ENCODE measurements at places on chromosomes 7 and 10.

DNA sequence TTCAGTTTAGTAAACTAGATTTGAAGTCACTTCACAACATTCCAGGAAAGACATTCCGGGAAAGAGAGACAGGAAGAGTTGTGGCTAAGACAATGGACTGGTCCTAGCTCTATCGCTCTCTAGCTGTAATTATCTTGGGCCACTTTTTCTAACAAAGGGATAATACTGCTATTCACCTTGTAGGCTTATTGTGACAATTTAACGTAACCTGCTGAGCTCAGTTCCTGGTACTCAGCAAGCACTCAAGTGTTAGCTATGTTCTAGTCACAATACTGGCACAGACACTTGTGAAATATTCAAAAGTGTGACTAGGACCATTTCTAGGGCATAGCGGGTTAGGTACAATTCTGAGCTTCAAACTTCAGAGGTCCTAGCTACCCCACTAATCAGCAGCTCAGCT lies 12.0 kb upstream of the NRCAM start:
- no peak for DNase-seq

- DNase-seq: peak; percentile 60
Measured at GRCh38 chr10:62048919-62049623, 147.6 kb downstream of the ARID5B start.

- DNase-seq: no peak
Measured at GRCh38 chr7:6718124-6718523, 11.4 kb upstream of the ZNF12 start.

GRCh38 chr7:44955733-44956132 lies 23.1 kb downstream of the MYO1G start:
- DNase-seq: no peak

GRCh38 chr10:70528741-70529362 lies 50.3 kb downstream of the PALD1 start:
- DNase-seq: no peak

DNA sequence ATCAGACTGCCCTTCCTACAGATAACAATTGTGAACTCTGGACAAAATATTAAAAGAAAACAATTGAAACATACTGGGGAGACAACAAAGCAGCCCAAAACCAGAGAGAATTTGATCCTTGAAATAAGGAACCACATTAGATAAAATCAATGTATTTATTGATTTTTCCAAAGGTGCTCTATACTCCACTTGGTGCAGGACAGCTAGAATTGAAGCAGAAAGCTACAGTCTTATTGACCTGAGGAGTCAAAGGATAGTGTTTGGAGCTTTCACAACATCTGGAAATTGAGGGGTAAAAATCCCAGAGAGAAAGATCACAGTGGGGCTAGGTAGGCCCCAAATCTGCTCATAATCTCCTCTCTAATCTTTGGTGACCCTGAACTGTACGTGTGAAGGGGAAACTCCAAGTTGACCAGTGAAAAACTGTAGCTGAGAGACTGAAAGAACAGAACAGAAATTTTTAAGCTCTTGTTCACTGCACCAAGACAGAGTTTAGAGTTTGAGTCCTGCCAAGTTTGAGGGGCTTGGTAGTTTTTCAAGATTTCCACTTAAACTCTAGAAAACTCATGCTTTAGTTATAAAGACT lies 70.2 kb downstream of the SAMD9 start:
- no peak for DNase-seq

- DNase-seq: no peak
Measured at GRCh38 chr10:69742928-69743602, 58.6 kb upstream of the COL13A1 start.

DNA sequence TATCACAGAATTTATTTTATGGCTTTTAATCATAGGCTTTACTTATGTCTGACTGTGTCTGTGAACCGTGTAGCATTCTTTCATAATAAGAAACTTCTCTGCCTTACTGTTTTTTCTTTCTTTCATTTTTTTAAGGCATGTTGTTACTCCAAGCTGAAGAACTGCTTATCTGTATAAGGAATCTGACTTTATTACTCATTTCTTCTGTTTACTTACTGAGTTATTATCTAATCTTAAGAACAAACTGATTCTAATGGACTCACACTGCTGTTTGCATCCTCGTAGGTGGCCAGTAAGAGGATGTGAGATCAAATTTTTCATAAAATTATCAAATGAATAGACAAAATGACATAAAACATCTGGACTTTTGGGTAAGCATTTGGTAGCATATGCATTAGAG lies 54.7 kb upstream of the DNAJC1 start:
- DNase-seq: no peak

DNA sequence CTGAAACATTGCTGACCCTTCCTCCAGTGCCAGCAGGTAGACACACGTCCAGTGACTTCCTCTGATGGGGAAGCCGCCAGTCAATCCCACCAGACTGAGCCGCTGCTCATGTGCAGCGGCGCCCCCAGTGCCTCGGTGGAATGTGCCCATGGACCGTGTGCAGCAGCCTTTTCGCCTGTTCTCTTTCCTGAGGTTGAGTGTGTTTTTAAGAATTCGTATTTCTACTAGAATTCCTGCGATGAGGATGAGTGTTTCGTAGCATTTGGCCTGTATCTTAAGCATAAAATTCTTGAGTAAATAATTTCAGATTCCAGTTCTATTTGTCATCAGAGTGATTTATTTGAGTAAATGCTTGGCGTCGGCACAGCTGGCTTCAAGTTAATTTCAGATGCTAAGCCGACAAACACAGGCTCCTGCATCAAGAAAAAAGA lies 35.4 kb downstream of the BNIP3 start:
- no peak for DNase-seq

DNA sequence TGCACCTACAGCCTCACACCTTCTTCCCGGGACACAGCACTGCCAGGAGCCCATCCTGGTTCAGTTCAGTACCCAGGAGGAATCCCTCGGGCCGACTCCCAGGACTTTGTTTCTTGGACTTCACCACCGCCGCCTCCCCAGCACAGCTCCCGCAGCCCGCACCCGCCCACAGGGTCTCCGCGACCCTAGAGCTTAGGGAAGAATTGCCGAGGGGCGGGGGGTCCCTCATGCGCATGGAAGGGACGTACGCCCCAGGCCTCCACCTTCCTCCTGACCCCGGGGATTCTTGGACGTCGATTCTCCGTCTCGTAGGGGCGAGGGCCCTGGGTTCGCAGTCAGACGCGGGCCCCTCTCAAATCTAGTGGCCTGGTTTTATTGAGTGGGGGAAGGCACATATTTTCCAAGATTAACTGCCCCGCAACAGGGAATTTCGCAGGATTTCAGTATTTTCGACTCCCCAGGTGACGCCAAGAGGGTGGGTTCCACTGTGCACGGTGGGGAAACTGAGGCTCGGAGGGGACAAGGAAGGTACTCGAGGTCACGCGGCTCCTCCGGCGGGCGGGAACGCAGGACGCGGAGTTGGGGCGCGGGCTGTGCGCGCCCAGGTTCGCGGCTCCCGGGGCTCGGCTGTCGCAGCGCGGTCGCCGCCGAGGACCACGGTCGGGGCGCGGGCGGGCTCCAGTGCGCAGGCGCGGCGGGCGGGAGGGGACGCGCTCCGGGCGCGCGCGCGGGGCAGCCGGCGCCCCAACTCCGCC lies at the start of gene ADCY1:
TSS of gene ADCY1 (plus strand) at position 708 of the 755 bp plus-strand sequence. CDS start 176 bp downstream, outside the sequence.
- DNase-seq: no peak

- no peak for DNase-seq
Measured at GRCh38 chr10:43683451-43684291, 35.0 kb upstream of the ZNF32 start.

- no peak for DNase-seq
Measured at GRCh38 chr7:151134743-151135524, 32.6 kb downstream of the GBX1 start.

DNA sequence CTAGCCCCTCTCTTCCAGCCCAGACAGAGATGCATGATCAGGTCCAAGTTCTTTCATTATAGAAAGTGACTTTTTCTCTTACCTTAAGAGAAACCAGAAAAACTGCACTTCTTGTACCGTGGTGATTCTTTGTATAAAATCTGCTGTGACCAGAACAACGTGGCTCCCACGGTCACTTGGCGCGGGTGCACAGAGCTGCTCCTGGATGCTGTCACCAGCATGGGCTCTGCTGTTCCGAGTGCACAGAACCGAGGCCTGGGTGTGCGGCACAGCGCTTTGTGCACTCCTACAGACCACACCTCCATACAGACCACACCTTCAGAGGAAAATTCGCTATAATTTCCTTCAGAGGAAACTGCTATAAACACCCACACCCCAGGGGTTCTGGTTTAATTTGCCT lies 26.0 kb downstream of the VIPR2 start:
- no peak for DNase-seq

DNA sequence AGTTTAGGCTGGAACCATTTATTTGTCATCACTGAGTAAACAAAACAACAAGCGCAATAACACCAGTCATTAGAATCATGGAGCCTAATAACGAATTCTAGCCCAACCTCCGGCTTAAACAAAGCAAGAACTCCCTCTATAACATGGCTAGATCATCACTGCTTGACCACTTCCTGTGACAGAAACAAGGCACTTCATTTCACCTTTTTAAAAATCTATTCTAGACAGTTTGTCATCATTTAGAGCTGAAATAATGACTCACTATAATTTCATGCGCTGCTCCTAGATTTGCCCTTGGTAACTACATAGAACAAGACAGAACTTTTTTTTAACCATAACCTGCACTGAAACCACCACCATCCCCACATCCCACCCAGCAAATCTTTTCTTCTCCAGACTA lies 81.3 kb downstream of the OSBPL3 start:
- no peak for DNase-seq

GRCh38 chr10:69844698-69845097 lies 43.0 kb downstream of the COL13A1 start:
- no peak for DNase-seq

DNA sequence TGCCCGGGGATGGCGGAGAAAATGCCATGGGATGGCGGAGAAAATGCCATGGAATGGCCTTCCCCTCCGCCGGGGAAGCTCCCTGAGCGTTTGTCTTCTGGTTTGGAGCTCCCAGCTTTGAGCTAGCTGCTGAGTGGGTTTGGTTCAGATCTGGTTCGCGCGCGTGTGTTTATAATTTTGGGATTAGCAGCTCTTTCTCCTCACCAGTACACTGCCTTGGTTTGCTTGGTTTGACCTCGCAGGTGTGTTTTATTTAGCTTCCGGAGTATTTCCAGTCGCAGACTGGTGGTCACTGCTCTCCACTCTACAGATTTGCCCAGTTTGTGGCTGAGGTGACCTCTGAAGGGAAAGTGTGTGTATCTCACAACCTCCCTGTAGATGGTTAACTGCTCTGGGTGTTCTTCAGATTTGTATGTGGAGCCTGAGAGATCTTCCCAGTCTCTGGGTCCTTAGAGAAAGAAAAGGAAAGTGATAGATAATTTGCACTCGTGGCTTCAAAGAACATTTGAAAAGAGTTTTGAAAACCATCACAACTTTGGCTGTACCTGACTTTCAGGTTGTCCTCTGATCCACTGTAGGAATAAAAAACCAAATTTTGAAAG lies 597 bp downstream of the ZNF277 start:
- DNase-seq: no peak

DNA sequence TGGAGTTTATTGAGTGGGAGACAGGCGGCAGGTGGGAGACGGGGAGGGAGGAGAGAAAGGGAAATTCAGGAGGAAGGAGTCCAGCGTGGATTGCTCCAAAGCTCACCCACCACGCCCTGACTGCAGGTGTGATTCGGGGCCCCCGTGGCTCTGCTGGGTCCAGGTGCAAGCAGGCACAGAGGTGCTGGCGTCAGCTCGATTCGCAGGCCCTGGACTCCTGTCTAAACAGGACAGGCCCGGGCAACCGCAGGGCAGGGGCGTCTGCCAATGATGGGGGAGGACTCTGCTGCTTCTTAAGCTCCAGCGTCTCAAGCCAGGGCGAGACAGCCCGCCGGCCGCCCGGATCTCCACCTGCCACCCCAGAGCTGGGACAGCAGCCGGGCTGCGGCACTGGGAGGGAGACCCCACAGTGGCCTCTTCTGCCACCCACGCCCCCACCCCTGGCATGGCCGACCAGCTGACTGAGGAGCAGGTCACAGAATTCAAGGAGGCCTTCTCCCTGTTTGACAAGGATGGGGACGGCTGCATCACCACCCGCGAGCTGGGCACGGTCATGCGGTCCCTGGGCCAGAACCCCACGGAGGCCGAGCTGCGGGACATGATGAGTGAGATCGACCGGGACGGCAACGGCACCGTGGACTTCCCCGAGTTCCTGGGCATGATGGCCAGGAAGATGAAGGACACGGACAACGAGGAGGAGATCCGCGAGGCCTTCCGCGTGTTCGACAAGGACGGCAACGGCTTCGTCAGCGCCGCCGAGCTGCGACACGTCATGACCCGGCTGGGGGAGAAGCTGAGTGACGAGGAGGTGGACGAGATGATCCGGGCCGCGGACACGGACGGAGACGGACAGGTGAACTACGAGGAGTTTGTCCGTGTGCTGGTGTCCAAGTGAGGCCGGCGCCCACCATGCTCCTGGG lies at the start of gene CALML3:
TSS of gene CALML3 (plus strand) at position 321 of the 920 bp plus-strand sequence. CDS start at position 446, 125 bp downstream.
- no peak for DNase-seq

DNA sequence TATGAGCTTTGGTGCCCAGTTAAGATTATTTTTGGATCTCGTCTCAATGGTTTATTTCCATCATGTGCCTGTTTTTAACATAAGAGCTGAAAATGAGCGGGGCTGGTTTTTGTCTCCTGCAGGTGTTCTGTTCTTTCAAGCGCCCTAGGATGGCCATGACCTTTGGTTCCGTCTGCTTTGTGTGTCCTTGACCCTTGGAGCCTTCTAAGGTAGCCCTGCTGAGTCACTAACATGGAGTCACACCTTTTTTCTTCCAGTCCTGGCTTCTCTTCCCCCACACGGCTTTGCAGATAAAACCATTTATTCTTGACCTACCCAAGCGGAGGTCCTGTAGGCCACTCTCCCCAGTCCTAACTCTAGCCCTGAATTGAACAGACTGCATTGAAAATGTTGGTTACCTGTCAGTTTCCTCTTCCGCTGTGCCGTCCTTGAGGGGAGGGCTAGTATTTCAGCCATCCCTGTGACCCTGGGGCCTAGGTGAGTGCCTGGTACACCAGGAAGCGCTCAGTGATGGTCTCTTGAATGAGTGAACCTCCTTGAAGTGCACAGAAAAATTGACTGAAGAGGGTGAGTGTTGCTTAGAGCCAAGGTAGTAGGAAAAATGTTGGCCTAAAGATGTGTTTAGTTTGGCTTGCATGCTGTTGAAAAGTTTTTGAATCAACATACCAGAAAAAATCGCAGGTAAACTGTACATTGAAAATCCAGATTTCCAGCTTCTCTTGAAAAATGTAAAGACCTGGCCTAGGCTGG lies 48.0 kb downstream of the CAMK1D start:
- DNase-seq: no peak

DNA sequence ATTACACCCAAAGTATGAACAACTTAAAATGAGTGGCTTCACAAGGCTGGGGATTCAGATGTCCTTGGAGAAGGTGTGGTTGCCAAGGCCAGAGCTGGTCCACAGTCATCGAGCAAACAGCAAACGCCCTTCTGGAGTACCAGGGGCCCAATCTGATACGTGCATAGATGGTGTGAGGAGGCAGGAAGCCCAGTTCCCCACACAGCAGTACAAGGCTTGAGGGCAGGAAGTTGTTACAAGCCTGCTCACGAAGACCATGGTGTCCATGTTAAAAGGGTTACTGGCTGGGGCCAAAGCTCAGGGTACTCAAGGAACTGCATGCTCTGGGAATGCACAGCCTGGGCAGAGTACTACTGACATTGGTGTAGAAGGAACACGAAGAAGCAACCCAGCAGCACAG lies 4.6 kb upstream of the ANKRD26 start:
- DNase-seq: no peak
